Upper lobe of left lung (tissue), 6 donors: ENCODE measurements at places on chromosomes 5 and 9. TPM values are rescaled to one million over a fixed set of nuclear protein-coding genes. Genes with fewer than 3 reads are reported as not detected.

GRCh38 chr9:134834217-134834956 is 46.2 kb upstream of the FCN2 start:
- DNase-seq, result peak; percentile 34
- H3K27ac ChIP-seq, result no peak overlapping the region
- H3K4me1 ChIP-seq, result no peaks in the 10 kb centered on the region

The SMIM23 gene
- not detected for total RNA-seq

GRCh38 chr9:16871336-16872151 is 1.1 kb upstream of the BNC2 start:
- peak; percentile 87 for DNase-seq
- peak overlapping the region; percentile 85 for H3K27ac ChIP-seq
- peaks cover 8% of the 10 kb centered on the region for H3K4me1 ChIP-seq
- peak overlapping the region; percentile 56 for H3K4me3 ChIP-seq

- no peaks in the 10 kb centered on the region for H3K36me3 ChIP-seq
- no peaks in the 10 kb centered on the region for H3K27me3 ChIP-seq
- H3K4me1 ChIP-seq, result peaks cover 8% of the 10 kb centered on the region
- H3K27ac ChIP-seq, result no peak overlapping the region
- H3K4me3 ChIP-seq, result no peak overlapping the region
- no peak for DNase-seq
Observed at GRCh38 chr5:68332080-68332451, 116.5 kb downstream of the PIK3R1 start.

DNA sequence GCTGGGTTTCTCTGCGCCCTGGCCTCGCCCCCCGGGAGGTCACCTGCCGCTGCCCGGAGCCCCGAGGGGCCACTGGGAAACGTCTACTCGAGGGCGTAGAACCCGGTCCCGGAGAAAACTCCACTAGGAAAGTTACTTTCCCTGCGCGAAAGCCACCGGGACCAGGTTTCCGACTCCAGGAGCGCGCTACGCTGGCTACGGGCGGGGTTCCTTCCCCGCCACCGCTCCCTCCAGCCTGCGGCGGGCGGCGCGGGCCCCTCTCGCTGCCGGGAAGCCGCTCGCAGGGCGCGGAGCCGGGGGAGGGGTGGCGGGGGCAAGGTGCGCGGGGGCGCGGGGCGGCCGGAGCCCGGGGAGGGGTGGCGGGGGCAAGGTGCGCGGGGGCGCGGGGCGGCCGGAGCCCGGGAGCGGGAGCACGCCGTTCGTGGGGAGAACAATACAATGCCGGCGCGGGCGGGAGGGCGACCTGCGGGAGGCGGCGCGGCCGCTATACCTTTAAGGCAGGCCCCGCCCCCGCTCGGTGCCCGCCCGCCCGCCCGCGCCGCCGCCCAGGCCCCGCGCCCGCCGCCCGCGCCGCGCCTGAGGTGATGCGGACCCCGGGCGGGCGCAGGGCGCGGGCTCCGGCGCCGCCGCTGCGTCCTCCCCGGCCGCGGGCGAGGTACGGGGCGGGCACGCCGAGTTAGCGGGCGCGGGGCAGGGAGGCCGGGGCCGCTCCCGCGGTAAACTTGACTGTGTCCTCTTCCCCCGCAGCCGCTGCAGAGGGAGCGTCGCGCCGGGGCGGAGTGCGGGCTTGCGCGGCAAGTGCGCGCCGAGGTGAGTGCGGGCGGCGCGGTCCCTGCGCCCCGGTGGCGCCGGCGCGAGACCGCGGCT is 278.1 kb downstream of the AOPEP start:
- peak overlapping the region; percentile 88 for H3K4me3 ChIP-seq
- H3K4me1 ChIP-seq, result peaks cover 4% of the 10 kb centered on the region
- no peaks in the 10 kb centered on the region for H3K36me3 ChIP-seq
- DNase-seq, result peak; percentile 91
- peak overlapping the region; percentile 98 for H3K27ac ChIP-seq
- H3K27me3 ChIP-seq, result peaks cover 3% of the 10 kb centered on the region

DNA sequence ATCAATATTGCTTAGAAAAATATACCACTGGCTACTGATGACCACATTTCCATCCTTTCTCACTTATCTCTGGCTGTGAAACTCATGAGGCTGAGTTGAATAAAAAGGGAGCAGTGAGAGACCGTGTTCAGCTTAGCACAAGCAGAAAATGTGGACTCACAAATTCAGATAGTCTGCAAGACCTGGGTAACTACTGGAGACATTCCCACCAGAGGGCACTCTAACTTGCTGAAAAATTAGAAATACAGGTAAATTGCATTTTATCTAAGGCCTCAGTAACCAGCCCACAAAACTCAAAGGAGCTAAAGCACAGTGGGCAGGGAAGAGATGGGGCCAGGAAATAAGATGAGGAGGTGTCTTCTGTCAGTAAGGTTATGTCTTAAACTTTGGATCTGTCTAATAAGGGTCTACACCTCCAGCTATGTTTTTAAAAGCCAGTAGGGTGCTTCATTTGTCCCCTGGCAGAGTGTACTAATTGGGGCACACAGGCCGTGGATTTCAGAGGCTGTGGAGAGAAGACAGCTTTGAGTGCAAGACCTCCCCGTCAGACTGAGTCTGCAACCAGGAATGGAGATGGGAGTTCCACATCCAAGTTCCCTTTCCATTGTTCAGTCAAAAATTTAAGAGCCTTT is 8.7 kb upstream of the NDUFB6 start:
- no peaks in the 10 kb centered on the region for H3K36me3 ChIP-seq
- H3K4me1 ChIP-seq, result no peaks in the 10 kb centered on the region
- H3K27me3 ChIP-seq, result no peaks in the 10 kb centered on the region
- no peak overlapping the region for H3K27ac ChIP-seq
- no peak for DNase-seq
